ENCODE measurements at places on chromosomes 5 and 9.

- no peak for DNase-seq
Observed at GRCh38 chr5:148403344-148403743, 19.6 kb downstream of the FBXO38 start.

GRCh38 chr5:91332267-91333045 lies 50.7 kb downstream of the ARRDC3 start:
- no peak for DNase-seq

DNA sequence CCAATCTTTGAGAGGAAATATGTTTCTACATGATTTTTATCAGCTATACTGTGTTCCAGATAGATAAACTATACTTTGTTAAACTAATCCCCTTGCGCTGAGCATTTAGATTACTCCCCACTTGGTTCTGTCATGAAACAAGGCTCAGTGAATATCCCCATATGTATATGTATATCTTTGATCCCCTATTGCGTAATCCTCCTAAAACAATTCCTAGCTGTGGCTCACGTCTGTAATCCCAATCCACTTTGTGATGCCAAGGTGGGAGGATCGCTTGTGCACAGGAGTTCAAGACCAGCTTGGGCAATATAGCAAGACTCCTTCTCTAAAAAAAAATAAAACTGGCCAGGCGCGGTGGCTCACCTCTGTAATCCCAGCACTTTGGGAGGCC lies 2.7 kb downstream of the PHYHD1 start:
- DNase-seq = no peak

DNA sequence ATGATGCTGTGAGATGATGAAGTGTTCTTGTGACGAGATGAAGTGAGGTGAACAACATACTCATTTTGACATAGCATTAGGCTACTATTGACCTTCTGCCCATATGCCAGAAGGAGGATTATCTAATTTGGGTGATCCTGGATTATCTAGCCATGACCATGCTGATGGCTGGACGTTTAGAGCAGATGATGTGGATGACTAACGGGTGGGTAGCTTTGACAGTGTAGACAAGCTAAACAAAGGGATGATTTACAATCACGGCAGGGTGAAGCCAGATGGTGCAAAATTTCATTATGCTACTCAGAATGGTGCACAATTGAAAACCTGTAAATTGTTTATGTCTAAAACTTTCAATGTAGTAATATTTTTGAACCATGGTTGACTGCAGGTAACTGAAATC lies 2403.4 kb upstream of the ACO1 start:
- DNase-seq = no peak

GRCh38 chr9:26893030-26893676 lies 551 bp upstream of the CAAP1 start:
- DNase-seq = no peak

DNA sequence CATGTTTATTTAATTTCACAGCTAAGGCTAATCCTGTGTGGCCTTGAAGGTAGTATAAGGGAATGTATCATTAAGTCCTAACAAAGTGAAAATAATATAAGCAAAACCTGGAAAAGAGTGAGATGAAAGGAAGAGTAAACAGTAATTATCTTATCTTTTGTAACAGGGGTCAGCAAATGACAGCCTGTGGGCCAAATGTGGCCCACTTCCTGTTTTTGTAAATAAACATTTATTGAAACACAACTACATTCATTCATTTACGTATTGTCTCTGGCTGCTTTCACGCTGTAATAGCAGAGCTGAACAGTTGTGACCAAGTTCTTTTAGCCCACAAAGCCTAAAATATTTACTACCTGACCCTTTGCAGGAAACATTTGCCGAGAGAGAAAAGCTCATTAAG lies 78.4 kb upstream of the HTR4 start:
- DNase-seq = no peak

GRCh38 chr9:99824378-99825171 lies 2.9 kb downstream of the NR4A3 start:
- DNase-seq = peak; percentile 88

- DNase-seq = no peak
Observed at GRCh38 chr5:17720071-17720470, 85.8 kb downstream of the TAF11L14 start.

DNA sequence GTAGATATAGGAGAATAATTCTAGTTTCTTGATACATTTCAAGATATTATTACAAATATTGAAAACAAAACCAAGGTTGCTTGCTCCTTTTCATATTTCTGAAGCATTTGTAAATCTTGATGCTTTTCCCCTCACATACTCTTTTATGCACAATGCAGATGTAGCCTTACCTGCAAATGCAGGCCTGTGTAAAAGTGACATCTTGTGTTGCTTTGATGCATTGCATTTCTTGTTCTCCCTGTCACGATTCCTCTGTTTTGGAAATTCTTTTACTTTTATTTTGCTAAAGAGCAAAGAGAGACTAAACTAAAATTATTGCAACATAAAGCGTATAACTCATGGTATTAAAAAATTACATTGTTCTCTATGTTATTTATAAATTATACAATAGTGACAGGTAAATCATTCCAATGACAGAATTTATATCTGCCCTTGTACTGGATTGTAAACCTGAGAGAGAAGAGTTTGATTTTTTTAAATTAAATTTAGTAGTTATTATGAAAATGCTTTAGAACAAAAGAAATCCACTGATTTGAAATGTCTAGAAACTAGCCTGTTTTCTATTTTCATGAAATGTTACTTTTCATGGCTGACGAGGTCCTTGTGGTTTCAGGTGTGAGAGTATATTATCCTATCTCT lies 970.0 kb downstream of the MAT2B start:
- no peak for DNase-seq

- DNase-seq = no peak
Observed at GRCh38 chr5:31449174-31449573, 82.7 kb downstream of the DROSHA start.

- DNase-seq = no peak
Observed at GRCh38 chr5:4977416-4978110, 162.6 kb upstream of the ADAMTS16 start.

DNA sequence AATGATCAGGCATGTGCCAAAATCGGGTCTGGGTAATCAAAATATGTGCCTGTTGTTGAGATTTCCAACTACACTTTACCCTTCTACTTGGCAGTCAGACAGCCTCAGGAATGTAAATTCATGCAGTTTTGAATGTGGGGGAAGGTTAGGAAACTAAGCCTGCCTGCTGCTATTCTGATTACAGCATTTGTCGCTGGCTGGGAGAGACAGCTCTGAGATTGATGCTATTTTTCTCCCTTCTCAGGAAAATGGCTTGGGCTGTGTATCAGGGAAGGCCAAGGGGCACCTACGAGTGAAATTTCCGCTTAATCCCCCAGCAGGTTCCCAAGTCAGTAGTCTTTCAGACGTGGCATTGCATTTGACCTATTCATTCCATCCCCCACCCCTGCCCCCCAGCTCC lies 3.6 kb upstream of the RGS7BP start:
- DNase-seq = no peak

GRCh38 chr9:89365532-89365912 lies 47.2 kb downstream of the SECISBP2 start:
- peak; percentile 47 for DNase-seq

- DNase-seq = no peak
Observed at GRCh38 chr9:23322392-23322791, 503.6 kb downstream of the ELAVL2 start.

DNA sequence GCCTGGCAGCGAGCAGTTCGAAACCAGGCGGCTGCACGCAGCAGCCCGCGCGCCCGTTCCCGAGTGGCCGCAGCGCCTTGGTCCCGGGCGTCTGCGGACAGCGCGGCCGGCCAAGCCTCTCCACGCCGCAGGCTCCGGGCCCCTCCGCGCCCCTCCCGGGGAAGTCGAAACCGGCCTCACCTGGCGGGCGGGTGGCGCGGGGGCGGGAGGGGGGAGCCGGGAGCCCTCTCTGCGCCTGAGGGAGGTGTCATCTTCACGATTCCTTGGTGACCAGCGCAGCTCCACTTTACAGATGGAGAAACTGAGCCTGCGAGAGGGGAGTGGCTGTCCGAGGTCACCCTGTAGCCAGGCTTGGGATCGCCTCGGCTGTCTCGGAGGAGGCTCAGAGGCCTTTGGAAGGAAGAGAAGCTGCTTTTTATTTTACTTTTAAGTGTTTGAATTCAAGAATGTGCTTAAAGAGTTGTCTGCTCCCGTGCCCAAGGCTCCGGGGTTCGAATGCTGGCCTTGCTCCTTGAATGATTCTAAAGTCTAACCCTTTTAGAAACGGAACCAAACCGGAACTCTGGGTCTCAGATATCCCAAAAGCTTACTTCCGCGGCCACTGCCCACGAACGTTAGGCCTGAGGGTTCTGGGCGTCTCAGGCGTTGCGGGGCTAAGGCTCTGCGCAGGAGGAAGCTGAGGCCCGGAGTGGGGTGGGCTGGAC lies 662 bp downstream of the SUSD3 start:
- DNase-seq = no peak

DNA sequence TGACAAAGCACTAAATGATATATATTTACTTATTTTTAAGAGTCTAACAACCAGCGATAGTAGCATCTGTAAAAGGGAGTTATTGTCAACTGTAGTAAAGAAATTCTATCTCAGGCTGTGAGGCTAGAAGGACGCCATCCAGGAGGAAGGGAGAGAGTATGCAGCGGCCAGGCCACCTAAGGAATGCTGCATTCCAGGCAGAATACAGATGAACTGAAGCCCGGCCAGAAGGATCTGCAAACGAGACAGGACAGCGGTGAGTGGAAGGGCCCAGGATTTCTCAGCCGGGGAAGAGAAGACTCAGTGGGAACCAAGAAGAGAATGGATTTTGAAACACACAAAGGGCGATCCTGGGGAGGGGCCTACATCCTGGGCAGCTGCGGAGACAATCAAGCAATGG lies 7.4 kb downstream of the RETREG1 start:
- peak; percentile 28 for DNase-seq

- no peak for DNase-seq
Observed at GRCh38 chr9:81676395-81676794, 13.0 kb downstream of the TLE1 start.

DNA sequence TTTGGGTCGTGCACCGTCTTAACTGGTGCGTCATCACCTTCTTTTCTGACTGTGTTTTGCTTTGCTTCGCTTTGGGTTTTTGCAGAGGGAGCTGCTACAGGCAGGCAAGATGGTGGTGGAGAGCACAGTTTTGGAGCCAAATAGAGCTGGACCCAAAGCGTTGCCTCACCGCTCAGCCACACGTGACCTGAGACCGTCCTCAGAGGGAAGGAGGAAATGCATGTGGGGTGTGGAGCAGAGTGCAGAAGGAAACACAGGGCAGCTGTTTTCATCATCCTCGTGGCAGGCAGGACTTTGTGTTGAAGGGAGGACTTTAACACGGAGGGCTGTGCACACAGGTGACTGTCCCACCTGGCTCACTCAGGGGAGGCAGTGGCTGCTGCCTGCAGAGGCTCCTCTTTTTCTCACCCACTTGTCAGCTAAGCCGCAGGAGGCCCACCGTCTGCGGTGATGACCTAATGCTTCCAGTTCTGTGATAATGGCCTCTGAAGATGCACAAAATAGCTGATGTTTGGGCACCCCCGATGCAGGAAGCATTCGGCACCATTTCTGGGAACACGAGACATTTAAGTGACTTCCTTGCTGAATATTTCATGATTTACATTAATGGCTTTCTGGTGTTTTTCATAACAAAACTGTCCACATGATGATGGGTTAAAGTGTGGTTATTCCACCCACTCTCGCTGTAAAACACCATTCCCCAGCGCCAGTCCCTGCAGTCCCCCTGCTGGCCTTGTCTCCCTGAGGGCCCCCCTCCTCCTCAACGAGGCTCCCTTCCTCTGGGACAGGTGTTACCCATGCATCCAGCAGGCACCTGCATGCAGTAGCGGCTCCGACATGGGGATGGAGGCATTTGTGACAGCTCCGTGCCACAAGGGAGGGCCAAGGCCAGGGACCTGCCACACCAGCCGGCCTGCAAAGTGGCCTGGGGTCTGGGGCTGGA lies 12.4 kb upstream of the UBAC1 start:
- DNase-seq = no peak

DNA sequence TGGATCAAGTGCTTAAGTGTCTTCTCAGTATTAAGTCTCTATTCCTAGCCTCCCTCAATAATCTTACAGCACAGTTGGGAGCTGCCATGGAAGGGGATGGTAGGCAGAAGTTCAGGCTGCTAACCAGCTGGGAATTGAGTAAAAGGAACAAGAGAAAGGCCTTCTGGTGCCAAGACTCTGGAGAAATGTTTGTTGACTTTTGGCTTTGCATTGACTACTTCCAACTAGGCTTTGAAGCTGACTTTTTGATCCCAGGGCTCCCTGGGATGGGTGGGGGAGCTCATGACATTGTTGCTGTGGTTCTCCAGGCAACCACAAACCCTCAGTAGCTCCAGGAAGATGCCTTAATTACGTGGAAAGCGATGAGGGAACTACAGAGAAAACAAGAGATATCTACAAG lies 85.2 kb upstream of the HTR4 start:
- DNase-seq = no peak

DNA sequence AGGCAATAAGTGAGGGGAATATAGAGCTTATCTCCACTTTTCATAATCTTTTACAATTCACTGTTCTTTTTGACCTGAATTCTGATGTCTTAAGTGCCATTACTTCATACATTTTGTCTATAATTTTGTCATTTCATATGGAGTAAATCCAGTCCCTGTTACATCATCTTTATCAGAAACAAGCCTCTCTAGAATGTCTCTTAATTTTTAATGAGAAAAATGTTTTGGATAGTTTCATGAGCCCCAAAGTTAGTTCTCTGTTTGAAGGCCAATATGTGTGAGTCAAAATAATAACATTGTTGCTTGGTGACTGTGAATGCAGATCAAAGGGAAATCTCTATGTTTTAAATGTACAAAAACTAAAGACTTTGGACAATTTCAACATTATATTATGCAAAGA lies 329.6 kb upstream of the ARRDC3 start:
- no peak for DNase-seq

DNA sequence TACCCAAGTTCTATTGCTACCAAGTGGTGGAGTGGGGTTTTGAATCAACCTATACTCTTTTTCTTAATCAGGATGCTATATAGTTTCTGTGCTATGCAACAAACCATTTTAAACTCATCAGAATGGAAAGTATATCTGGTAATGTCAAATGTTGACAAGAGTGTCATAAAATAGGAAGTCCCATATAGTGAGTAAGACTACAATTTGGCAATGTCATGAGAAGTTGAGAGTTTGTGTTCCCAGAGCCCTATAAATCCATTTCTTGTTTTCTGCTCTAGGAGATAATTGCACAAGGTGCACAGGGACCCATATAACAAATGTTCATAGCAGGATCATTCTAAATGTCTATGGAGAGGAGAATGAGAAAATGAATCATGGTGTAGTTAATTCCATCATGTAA lies 109.8 kb upstream of the TXNDC8 start:
- no peak for DNase-seq

GRCh38 chr9:125884218-125884595 lies 137.0 kb downstream of the PBX3 start:
- DNase-seq = no peak

DNA sequence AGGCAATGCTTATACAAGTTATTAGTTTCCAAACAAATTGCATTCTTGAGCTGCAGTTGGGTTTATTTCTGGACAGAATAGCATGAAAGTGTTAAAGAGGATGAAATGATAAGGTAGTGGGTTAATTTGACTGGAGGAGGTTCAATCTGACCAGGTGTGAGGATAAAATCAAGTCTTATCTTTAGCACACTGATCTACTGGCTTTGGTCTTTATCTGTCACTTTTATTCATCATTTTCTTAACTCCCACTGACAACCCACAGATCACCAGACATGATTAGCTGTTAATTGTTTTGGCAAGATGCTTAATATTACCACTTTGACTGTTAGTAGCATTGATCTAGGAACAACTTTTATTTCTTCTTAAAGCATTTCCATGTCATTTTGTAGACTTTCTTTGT lies 74.4 kb upstream of the CNTLN start:
- DNase-seq = no peak
